Suprapubic skin (tissue), 4 donors: ENCODE measurements at places on chromosomes 6 and 20. TPM values are rescaled to one million over a fixed set of nuclear protein-coding genes. Genes with fewer than 3 reads are reported as not detected.

GRCh38 chr20:35263532-35264341 lies 14.2 kb downstream of the MMP24OS start:
- no peak for DNase-seq

DNA sequence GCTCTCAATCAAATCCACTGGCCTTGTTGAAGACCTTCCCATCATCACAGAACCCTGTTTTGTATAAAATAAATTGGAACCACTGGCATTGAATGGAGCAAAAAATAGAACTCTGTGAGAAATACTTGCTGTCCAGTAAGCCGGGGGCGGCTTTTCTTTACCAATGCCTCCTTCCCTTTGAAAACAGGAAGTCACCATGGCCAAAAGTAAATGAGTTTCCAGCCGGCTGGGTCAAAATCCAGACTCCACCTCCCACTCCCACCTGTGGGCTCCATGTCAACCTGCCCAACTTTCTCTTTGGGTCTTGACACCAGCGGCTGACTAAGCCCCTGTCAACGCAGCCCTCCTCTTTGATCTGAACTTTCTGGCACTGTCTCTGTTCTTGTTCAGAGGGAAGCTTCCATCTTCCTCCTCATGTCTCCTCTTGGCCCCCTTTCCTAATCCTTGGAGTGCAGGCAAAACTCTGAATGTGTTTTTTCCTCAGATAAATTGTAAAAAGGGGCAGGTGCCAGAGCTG lies 95.2 kb downstream of the TFAP2C start:
- DNase-seq: no peak

DNA sequence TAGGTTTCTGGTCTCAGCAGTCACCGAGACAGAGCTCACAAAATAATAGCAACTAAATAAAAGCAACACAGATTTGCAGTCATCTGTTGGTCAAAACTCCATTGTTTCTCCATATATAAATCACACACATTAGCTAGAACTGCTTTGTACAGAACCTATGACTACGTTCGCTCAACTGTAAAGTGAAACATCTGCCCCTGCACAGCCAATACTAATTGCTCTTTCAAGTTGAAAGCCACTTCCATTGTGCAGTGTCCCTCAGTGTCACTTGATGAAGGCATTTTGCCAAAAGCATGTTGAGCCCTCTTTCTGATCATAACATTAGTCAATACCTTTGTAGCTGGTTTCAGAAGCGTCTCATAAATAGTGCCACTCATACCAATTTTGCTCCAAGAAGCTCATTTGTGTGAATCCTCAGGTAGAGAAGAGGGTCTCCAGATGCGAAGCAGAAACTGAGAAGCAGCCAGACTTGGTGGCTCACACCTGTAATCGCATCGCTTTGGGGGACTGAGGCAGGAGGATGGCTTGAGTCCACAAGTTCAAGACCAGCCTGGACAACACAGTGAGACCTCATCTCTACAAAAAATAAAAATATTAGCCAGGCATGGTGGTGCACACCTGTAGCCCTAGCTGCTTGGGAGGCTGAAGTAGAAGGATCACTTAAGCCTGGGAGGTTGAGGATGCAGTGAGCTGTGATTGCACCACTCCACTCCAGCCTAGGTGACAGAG lies 68.9 kb downstream of the PERP start:
- DNase-seq: no peak

GRCh38 chr20:47789764-47790579 lies 4.7 kb upstream of the SULF2 start:
- no peak for DNase-seq

GRCh38 chr6:87220997-87221396 lies 65.6 kb downstream of the ZNF292 start:
- no peak for DNase-seq

DNA sequence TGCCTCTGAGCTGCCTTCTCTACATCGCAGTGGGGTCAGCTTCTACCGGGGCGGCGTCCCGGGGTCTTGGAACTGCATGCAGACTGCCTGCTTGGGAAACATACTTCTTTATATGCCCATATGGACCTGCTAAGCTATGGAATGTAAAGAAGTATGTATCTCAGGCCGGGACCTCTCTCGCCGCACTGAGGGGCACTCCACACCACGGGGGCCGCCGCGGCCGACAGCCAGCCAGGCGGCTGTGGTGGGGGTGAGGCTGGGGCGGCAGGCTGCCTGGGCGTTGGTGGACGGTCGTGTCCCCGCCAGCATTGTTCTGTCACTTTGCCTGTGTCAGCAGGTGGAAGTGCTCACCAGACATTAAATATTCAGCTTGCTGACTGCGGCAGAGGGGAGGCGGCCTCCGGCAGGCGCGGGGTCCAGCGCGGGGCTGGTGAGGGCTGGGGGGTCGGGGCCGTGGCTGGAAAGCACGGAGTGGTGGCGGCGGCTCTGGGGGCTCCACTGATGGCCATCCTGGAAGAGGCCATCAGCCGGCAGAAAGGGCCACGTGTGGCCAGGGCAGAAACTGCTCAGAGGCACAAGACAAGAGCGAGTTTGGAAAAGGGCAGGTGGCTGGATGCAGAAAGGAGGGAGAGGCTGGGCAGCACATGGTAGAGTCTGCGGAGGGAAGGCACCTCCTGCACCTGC lies 78.6 kb upstream of the GATA5 start:
- no peak for DNase-seq

The PACSIN1 gene
- total RNA-seq: not detected

DNA sequence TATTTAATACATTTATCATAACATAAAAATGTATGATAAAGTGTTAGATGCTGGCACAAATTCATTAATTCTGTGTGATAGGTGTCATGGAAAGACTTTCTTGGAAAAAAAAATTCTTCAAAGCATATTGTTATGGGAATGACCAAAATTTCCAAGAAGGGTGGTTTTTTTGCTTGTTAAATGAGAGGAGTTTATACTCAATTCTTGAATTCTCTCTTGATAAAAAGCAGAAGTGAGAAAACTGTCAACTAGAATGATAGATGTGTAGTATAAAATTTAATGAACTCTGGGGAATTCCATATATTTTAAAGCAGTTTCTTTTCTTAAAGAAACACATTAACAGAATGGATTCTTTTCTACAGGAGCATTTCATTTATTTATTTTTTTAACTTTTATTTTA lies 62.0 kb upstream of the SNAP91 start:
- DNase-seq: no peak

DNA sequence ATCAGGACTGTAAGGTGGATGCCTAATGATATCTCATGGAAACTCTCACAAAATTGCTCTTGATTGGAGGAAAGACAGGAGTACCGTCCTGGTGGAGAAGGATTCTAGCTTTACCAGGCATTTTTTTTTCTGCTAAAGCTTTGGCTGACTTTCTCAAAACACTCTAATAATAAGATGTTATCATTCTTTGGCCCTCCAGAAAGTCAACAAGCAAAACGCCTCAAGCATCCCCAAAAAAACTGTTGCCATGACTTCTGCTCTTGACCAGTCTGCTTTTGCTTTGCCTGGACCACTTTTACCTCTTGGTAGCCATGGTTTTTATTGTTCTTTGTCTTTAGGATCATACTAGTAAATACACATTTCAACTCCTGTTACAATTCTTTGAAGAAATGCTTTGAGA lies 55.5 kb upstream of the RUNX2 start:
- no peak for DNase-seq

DNA sequence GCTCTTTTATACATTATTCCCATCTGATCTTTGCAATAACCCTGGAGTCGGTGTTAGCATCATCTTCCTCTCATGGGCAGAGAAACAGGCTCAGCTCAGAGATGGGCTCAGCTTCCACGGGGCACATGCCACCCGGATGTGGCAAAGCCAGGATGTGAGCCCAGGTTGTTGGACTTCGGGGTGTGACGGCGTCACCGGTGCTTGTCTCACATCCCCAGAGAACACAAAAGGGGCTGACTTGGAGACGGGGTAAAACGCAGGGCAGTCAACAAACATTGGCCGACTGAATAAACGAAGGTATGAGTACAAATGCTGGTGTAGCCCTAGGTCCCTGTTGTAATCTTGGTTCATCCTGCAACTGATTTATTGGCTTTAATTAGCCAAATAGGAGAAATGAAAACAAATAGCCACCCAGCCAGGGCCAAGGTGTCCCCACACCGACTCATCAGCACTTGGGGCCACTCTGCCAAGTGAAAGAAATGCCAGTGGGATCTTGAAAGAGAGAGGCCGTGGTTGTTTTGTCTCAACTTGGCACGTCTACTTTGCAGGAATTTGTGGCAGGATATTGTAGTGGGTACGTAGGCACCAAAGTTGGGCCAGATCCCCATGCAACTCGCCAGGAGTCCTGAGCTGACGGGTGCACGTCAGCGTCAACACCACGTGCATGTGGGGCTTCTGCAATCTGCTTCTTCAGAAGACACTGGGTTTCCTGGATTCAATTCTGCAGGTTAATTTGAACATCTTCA lies 42.8 kb downstream of the APCDD1L start:
- peak; percentile 50 for DNase-seq

- no peak for DNase-seq
Measured at GRCh38 chr6:37135835-37136694, 33.9 kb upstream of the PIM1 start.

GRCh38 chr6:111121789-111122350 lies 34.6 kb downstream of the SLC16A10 start:
- DNase-seq: no peak

The SOX4 gene
- 10.9 TPM for total RNA-seq

- no peak for DNase-seq
Measured at GRCh38 chr20:19692100-19692499, 66.0 kb upstream of the RIN2 start.

The SLC44A4 gene
- 1.4 TPM for total RNA-seq

DNA sequence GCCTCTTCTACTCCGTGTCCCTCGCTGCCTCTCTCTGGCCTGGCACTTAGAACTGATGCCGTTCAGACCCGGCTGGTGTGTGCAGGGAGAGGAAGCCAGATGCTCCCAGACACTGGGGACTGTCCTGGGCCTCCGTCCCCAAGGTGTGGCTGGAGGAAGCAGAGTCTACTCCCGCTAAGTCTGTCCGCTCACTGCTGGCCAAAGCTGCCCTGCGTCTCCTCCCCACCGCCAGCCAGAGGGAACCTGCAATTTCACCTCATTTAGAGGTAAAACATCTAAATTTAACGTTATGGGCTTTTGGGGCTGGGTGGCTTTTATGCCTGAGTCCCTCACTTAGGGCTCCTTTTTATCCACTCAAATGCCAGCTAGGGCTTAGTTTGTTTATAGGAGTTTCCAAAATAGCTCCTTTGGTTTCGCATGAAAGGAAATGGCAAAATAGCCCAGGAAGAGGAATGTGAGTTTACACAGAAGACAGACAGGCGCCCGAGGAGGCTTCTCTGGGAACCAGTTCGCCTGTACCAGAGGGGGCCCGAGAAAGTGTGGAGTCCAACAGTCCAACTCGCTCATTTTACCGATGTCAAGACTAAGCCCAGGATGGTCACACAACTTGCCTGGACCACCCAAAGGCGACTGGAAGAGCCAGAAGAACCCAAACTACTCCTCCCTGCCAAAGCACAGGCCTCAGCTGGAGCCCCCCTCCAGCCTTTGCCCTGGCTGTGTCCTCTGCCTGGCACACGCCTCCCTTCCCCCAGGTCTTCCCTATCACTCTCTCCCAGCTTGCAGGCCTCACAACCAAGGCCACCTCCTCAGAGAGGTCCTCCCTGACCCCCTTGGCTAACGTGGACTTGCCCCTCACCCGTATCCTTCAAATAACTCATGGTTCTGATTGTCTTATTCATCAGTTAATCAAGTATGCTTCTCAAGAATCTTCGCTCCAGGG lies 54.5 kb downstream of the RIPOR3 start:
- no peak for DNase-seq

GRCh38 chr6:100099189-100100074 lies 105.4 kb upstream of the MCHR2 start:
- no peak for DNase-seq

DNA sequence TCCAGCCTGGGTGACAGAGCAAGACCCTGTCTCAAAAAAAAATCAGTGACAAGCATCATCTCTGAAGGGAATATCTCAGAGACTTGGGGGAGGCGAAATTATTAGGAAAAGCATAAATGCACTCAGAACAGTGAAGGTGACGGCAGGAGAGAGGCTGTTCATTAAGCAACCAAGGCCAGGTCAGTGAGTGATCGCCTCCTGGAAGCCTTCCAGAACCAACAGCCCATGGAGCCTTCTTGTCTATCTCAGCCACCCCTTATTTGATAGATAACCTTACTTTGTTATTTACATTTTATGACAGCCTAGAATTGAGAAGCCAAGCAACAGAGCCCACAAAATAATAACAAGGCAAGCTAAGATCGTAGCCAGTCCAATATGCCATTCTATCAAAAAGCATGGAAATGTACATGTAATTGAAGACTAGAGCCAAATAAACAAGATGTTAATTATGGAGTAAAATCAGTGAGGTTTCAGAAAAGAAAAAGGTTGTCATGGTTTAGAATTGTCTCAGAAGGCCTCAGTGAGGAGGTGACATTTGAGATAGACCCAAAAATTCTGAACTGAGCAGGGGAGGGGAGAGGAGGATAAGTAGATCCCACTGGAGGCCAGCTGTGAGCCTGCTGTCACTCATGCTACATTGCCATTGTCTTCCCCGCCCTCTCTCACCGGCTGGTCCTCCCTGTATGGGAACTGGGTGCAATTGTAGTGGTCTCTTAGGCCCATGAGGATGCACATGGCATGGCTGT lies 17.8 kb downstream of the BNIP5 start:
- DNase-seq: no peak

- no peak for DNase-seq
Measured at GRCh38 chr6:88636871-88637270, 326.5 kb downstream of the RNGTT start.

GRCh38 chr6:149122850-149123821 lies 194.4 kb upstream of the TAB2 start:
- DNase-seq: no peak

DNA sequence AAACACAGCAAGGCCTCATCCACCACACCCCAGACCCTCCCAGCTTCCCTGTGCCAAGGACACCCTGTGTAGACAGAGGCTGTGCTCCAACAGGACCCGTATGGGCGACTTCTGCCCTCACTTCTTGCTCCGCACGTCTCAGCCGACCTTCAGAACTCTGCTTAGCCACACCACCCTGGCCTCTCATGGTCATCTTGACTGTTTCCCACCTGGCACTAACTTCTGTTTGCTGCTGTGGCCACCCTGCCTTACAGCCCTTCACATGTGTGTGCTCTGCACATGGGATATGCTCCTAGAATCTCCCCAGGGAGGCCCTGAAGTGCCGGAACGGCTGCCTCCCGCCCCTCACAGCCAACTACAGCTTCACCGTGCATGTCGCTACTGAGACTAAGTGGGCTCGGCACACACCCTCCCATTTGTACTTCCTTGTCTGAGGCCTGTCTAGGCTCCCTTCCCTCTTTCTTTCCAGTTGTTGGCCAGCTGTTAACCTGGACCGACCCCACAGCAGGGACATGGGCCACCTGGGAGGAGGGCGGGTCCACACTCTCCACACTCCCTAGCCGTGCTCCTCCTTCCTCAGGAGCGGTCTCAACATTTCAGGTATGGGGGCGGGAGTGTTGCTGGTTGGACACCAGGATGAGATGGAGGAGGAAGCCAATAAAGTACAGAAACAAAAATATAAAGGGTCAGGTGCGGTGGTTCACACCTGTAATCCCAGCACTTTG lies 69.6 kb downstream of the PYGB start:
- no peak for DNase-seq

The RPS10 gene
- total RNA-seq: 1,674 TPM

GRCh38 chr6:2971420-2972218 lies at the start of gene SERPINB6:
Gene SERPINB6 (minus strand): TSS chr6:2971567. CDS start chr6:2959332, 12,235 bp downstream.
- peak; percentile 88 for DNase-seq

The ZSCAN23 gene
- 5.9 TPM for total RNA-seq

- no peak for DNase-seq
Measured at GRCh38 chr6:140548366-140548765, 1173.9 kb upstream of the CITED2 start.
